Cortex of kidney (tissue), 1 donor: ENCODE measurements at places on chromosomes 5 and 9.
A peak's percentile ranks its signal among the peaks of the same experiment; 100 is the strongest.

DNA sequence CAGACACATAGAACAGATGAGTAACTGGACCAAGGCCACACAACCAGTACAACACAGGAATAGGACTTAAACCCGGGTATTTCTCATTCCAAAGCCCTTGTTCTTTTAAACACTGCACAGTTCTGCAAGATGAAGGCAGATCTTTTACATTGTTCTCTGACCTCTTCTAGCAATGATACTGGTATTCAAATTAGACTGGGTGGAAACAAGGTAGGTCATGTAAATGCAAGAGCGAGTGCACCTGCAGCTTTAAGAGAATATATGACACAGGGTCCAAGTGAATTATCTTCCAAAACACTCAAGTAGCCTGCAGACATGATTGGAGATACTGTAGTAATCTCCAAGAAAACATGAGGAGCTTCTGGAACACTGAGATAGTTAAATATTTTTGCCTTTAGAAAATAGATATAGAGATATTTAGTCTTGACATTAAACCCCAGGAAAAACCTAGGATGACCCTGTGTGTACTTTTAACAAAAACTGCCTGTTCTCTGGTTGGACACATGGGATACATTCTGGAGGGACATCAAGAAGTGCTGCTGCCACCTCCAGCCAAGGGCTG is 130.6 kb upstream of the EPB41L4A start:
- no peak for DNase-seq

DNA sequence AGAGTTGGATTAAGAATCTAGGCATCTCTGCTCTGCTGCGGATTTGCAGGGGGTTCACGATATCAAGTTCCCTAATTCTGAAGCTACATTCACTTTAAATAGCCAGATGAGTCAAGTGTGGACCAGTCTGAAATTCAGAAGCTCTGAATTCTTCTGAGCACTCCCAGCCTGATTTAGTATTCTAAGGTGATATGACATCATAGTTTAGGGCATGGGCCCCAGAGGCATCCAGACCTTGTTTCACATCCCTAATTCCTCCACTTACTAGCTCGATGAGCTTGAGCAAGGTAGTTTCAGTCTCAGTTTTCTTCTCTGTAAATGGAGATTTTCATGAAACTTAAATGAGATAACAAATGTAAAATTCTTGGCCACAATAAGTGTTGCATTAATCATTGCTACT is 65.2 kb downstream of the TMEM167A start:
- DNase-seq: no peak

DNA sequence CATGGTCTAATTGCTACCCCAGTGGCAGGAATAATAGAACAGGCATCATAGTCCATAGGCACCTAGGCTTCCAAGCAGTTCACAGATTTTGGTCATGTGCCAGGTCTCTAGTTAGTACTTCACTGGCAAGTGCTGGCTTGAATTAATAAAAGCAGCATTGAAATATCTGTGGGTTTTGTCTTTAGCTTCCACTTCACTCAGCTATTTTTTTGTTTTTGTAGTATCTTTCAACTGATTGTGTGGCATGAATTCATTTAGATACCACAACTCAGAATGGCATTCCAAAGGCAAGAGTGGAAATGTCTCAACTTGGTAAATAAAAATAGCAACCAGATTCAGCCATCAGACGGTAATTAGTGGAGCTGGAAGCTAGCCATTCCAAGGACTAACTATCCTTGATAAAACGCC is 27.9 kb upstream of the ITGA2 start:
- DNase-seq: no peak

GRCh38 chr5:139378941-139379361 is 4.1 kb downstream of the SLC23A1 start:
- DNase-seq: no peak

DNA sequence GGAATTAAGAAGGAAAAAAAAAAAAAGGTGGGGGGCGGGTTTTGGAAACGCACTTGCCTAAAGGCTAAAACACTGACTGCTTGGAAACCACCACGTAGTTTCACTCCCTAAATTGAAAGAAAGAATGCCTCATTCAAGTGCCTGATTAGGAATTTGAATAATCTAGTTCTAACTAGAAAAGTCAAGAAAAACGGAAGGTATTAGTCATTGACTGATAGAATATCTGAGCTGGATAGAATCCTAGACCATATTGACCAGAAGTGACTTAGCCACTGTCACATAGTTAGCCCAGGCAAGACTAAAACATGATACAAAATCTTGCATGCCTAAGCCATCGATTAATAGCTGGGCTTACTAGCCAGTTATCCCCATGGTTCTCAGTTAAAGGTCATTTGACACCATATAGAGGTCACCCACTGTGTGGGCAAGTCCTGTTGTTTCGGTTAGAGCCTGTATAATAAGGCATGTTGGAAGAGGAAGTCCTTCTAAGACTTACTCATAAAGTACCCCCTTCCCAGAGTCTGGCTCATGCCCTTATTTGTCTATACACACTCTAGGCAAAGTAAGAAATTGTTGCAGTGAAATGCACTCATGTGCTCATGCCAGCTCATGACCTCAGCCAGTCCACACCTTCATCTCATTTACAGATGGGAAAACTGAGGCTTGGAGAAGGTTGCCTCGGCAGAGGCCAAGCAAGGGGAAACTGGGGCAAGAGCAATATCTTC is 40.2 kb downstream of the SH3RF2 start:
- DNase-seq: no peak

GRCh38 chr9:132372177-132373095 is 17.6 kb upstream of the SETX start:
- DNase-seq: no peak

DNA sequence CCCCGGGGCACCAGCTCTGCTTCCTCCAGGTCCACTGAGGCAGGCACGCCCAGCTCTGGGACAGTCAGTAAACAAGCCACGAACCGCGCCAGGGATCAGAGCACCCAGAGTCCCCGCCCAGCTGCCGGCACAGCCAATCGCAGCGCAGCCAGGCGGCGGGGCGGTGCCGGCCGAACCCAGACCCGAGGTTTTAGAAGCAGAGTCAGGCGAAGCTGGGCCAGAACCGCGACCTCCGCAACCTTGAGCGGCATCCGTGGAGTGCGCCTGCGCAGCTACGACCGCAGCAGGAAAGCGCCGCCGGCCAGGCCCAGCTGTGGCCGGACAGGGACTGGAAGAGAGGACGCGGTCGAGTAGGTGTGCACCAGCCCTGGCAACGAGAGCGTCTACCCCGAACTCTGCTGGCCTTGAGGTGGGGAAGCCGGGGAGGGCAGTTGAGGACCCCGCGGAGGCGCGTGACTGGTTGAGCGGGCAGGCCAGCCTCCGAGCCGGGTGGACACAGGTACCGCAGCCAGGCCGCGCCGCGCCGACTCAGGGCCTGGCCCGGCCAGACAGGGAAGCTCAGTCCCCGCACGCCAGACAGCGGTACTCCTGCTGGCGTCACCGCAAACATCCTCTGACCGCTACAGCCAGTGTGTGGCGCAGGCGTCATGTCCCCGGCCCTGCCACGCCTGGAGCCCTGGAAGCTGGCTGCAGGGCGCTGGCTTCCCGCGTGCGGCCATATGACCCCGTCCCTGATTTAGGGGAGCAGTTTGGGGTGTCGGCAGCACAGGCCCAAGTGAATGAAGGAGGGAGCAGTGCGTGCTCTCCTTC is at the start of gene CTSL:
TSS of gene CTSL (plus strand) at position 220 of the 810 bp plus-strand sequence. CDS start 1,485 bp downstream, outside the sequence.
- peak; percentile 56 for DNase-seq

DNA sequence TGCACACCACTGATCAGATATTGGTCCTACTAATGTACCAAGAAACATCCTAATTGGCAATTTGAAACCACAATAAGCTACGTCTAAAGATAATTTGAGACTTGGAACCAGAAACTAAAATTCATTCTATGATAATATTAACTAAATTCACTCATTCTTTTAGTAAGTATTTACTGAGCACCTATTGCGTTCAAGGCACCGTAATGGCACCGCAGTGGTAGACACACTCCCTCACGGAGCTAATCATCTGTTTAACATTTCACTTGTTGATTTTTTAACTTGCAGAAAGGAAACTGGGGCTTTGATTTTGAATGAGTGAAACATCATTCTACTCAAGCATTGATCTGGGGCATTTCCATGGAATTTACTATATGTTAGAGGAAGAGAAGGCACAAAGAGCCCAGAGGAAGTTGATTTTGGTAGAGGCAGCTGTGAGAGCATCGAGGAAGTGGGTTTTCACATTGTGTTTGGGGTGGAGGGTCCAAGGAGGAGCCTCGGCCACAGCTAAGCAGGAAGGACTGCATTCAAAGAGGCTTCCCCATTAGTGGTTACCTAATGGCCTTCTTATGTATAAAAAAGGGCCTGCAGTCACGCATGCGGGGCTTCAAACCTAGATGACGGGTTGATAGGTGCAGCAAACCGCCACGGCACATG is 7.1 kb downstream of the RAPGEF1 start:
- no peak for DNase-seq

DNA sequence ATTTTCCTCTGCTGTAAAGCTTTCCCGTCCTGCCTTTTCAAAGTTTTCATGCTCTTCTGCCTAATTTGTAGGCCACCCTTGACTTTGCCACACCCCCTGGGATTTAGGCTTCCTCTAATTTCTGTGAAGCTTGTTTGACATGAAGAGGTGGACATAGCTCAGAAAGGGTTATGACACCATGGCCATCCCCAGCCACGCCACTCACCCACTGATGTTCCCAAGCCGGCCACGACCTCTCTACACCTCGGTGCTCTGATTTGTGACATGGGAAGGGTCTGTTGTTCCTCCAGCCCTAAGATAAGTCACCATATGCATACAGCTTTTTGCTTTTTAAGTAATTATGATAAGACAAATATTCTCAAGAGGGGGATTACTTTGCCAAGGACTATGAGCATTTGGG is 139.5 kb downstream of the BARX1 start:
- DNase-seq: no peak

- DNase-seq: no peak
Observed at GRCh38 chr5:137563646-137564397, 64.7 kb upstream of the SPOCK1 start.

GRCh38 chr5:179171251-179171815 is 111.2 kb downstream of the ZNF354C start:
- no peak for DNase-seq

DNA sequence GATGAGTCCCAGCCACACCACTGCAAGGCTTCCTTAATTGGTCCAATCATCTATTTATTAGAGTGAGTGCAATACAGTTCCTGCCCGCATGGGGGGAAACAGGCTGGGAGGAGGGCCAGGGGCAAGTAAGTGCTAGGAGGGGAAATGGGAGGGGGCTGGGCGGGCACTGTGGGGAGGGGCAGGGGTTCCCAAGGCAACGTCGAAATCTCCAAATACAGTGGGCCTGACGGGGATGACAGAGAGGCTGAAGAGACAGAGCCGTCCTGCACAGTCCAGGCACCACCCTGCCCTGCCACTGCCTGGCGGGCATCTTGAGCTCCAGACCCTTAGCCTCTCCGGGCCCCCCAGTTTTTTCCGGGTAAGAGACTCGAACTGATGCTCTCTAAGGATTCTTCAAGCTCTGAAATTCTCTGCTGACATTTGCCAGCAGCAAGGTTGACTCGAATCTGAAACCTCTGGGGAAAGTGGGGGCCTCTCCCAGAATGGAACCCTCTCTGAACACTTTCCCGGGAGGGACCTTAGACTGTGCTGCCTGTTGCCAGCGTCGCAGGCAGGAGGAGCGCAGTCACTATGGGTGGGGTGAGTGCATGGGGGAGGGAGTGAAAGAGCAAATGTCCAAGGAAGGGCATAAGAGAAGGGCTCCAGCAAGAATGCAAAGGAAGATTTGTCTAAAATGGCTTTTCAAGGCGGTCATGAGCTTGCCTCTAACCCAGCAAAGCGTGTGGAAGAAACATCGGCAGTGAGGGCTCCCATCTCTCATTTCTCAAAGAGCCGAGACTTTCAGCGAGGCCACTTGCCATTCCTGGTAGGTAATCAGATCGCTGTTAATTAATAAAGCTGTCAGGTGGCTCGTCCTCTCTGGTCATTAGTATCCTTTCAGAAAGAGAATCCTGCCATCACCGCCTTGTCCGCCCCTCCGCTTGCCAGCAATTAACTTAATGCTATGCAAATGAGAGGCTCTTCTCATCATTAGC is 99.0 kb downstream of the GTF3C4 start:
- DNase-seq: no peak
